Erythroblast (primary cell): ENCODE measurements at places on chromosomes 6 and 20.

DNA sequence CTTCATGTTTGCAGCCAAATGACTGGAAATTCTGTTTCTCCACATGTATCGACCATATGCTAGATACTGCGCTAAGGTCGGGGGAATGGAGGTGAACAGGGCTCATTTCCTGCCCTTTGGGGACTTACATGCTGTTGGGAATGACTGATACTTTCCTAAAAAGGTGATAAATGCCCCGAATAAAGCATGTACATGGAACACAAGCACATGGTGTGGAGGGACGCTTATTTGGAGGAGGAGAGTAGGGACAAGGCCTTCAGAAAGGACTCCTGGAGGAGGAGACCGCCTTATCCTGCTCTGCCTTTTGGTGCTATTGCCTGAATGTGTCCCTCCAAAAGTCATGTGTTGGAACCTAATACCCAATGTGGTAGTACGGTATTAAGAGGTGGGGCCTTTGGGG is 344.5 kb downstream of the PRL start:
- no peak for DNase-seq

DNA sequence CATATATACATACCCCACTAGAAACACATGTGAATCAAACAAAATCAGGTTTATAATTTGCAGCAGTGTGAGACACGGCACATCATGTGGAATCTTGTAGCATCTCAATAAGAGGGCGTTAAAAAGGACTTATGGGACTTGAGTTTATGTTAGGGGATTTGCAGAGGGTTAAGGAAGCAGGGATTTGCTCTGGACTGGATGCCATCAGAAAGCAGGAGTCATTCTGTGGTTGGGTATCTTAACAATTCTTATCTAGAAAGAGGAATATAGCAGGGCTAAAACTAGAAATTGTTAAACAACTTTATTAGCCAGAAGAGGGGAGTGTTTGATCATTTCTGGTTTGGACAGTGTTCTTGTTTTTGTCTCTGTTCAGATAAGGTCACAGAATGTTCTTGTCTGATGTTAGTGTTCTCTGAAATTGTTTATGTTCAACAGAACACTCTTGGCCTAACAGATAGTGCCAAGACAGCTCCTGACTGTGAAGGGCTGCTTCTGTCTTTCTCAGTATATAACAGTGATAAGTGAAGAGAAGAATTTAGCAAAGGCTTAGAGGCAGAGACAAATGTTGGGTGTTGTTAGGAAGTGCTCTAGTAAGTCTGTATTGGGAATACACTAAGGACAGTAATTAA is 39.2 kb downstream of the LIN28B start:
- DNase-seq: peak; percentile 66

DNA sequence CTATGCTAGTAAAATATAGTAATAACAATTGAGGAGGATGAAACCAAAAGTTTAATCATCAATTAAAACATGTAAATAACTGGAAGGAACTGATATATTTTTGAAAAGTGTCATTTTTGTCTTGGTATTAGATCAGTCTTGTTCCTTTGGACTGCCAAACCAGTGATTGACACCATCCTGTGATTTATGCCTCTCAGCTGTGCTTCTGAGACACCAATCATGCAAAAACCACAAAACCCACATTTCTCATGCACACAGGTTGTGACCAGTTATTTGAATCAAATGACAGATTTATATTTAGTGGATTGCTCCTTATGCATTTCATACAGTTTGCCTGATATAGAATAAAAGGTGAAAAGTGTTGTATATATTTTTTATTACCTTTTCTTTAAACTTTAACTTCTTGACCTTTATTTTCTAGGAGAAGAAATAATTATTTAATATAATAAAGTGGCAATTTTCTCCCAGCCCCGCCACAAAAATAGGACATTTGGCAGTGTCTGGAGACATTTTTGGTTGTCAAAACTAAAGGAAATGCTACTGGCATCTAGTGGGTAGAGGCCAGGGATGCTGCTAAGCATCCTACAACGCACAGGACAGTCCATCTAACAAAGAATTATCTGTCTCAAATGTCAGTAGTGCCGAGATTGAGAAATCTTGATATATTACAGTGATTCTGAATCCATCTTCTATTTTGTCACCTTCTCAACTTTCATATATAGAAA is 383.6 kb downstream of the BCKDHB start:
- DNase-seq: no peak

- DNase-seq: no peak
These were observed 125.4 kb downstream of the ADGRB3 start for GRCh38 chr6:68760485-68760884.

- DNase-seq: no peak
These were observed 222.2 kb downstream of the BTBD9 start for GRCh38 chr6:38417521-38417920.

- no peak for DNase-seq
These were observed 1.6 kb downstream of the NDRG3 start for GRCh38 chr20:36744243-36744642.

GRCh38 chr20:17662333-17663039 is 19.6 kb downstream of the RRBP1 start:
- DNase-seq: no peak

DNA sequence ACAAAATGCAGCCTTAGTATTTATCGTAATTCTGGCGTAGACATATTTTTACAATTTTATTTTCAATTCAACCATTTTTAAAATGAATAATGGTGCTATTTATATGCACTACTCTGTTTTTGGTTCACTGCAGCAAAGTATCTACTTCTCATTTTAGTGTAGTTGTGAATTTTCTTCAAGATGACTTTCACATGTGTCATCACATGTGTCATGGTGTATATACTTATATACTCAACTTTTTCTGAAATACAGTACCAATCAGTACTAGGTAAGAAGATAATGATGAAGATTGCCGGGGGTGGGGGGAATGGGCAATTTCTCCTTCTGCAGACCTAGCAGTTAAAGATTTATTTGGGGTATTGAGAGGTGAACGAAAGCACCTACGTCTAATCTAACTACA is 634.5 kb downstream of the PHF3 start:
- no peak for DNase-seq

- DNase-seq: peak; percentile 56
These were observed 21.8 kb upstream of the NAA20 start for GRCh38 chr20:19995220-19995863.

- DNase-seq: no peak
These were observed 71.4 kb downstream of the LRRC1 start for GRCh38 chr6:53866226-53866625.

DNA sequence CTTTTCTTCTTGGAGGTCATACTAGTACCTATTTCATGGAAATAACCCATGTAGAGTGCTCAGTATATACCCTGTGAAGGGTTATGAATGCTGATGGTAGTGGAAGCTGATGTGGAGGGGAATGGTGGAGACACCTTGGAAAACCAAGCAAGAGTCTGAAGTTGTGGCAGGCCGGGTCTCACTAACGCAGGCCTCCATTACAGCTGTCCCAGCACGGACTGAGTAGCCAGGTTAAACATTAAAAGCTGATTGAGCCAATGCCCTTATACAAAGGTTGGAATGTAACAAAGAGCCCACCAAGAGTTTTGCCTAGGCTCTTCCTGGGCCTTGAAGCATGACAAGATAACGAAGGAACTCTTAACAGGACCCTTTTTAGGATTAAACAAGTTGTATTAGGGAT is 2.1 kb upstream of the PCMTD2 start:
- DNase-seq: no peak

GRCh38 chr6:4606821-4607704 is 169.1 kb upstream of the CDYL start:
- no peak for DNase-seq

DNA sequence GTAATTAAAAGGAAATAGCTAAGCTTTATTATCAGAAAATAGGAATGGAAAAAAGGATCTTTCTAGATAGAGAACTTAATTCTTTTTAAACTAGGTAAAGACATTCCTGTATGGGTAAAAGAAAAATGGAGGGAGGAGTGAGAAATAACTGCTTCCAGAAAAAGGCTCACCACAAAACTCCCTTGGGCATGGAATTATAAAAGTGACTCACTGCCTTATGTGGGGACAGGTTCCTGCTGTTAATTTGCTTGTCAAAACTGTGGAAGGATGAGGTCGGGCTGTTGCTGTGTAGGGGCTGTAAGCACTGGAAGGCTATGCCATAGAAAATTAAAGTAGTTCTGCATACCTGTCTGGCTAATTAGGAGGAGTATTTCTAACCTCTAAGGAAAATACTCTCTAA is 158.7 kb downstream of the UBE3D start:
- no peak for DNase-seq

- no peak for DNase-seq
These were observed 232.5 kb downstream of the IBTK start for GRCh38 chr6:82015043-82015442.

DNA sequence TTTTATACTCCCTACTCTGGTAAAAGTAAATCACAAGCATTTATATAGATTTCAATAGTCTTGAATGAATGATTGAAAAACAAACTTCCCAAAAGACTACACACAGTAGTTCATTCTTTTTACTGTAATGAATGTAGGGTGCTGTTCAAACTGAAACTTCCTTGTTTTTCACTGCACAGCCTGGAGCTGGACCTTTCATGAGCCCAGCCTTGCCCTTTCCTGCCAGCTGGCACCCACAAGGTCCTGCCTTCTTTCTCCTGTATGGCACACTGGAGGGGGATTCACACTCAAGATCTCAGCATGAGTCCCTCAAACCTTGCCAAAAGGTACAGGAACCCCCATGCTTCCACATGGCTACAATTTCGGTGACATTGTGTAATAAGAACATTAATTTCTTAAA is 50.9 kb downstream of the COL12A1 start:
- DNase-seq: no peak

DNA sequence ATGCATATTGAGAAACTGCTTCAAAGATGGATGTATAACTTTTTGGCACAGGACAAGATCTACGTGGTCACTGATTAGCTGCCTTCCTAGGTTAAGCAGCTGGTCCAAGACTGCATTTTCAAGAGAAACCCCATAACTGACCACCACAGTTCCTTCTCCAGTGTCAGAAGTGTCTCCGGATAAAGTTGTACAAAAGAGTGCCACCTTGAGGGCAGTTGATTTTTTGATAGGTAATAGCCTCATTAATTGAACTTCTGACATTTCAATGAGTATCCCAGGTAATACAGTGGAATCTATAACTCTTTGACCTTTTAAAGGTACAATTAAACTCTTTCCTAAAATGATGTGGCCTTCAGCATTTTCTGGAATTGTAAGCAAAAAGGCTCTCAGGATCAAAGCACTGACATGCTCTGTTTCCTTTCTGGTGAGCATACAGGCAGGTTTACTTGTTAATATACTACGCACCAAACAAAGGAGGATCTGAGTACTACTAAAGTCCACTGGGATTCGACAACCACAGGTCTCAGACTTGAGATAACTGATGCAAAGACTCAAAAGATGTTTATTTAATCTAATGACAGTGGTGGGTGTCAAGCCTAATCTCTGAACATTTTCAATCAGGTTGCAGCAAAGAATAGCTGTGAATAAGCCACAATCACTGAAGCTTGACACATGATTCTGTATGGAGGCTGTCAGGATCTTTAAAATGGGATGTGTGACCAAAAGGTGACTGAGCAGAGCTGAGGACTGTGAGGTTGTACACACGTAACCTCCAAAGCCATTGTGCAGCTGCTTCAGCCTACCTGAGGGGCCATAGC is 21.2 kb downstream of the MKKS start:
- DNase-seq: no peak

- no peak for DNase-seq
These were observed 441.0 kb upstream of the MARCKS start for GRCh38 chr6:113416170-113416569.

- no peak for DNase-seq
These were observed 17.0 kb downstream of the ADGRB3 start for GRCh38 chr6:68652117-68652536.

- DNase-seq: peak; percentile 8
These were observed 130.8 kb downstream of the JPH2 start for GRCh38 chr20:44056010-44056698.

- DNase-seq: no peak
These were observed 40.5 kb upstream of the PRIM2 start for GRCh38 chr6:57276946-57277345.

DNA sequence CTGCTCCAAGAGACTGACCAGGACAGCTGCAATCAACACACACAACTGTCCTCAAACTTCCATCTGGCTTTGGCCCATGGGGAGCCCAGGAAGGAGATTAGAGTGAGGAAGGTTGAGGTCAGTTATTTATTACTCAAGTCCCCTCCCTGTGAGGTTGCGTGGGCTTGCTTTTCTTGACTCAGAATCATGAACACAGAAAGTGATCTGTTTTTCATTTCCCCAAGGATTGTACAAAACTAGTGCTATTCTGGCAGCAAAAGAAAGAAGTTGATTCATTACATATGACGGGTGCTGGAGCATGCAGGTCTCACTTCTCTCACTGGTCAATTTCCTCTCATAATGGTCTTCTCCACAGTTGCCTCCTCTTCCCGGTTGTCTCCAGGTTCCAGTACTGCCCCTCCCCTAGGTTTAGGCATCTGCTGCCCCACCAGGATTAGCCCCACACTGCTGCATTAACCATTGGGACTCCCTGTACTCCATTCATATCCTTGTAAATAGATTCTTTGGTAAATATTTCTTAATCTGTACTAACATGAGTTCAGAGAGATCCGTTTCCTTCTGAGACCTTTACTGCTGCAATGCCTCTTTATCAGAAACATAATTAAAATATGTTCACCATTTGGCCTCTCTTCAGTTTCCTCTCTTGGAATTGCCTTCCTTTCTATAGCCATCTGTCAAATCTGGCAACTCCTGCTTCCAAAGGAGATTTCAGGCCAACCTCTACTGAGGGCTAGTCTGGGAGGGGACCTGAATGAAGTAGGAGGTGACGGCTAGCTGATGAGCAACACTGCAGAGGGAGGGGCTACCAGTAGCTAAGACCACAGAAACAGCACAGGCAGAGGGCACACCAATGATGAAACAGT is 888.8 kb downstream of the QKI start:
- DNase-seq: no peak

DNA sequence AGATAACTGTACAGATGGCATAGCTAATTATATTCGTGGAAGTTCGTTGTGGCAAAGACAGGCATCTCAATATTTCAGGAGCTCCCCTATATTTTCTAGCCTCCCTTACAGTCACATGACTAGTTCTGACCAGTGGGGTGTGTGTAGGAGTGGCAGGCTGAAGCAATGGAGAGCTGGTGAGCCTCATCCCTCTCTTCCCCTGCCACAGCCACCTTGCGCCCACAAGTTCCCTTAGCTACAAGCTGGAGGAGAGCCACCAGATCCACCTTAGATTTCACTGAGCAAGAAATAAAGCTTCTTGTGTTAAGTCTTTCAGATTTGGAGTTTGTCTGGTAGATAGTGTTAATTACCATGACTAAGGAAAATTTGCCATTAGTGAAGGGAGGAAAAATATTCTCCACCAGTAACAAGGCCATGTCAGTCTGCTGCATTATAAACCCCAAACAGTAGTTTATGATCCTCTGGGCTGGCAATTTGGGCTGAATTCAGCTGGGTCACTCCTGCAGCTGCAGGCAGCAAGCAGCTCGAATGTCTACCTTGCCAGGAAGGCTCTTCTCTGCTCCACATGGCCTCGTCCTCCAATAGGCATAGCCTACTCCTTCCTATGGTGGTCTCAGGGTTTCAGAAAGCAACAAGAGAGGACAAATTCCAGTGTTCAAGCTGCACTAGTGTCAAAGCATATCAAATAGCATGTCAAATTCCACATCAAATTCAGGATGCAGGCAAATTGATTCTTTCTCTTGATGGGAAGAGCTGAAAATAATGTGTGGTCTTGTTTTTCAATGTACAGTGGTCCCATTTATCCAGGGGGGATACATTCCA is 7.4 kb upstream of the RBCK1 start:
- DNase-seq: peak; percentile 45
